ENCODE measurements at places on chromosomes 3 and 15.

GRCh38 chr3:54756330-54756731, 171.5 kb downstream of the LRTM1 start:
- no peak for DNase-seq

GRCh38 chr15:79930516-79930915, 33.7 kb upstream of the MTHFS start:
- no peak for DNase-seq

- no peak for DNase-seq
Measured at GRCh38 chr15:85044894-85045293, 63.2 kb downstream of the PDE8A start.

GRCh38 chr3:144643771-144644198, 672.2 kb downstream of the DIPK2A start:
- no peak for DNase-seq

GRCh38 chr15:98120561-98120960, 160.1 kb downstream of the ARRDC4 start:
- DNase-seq, result no peak

DNA sequence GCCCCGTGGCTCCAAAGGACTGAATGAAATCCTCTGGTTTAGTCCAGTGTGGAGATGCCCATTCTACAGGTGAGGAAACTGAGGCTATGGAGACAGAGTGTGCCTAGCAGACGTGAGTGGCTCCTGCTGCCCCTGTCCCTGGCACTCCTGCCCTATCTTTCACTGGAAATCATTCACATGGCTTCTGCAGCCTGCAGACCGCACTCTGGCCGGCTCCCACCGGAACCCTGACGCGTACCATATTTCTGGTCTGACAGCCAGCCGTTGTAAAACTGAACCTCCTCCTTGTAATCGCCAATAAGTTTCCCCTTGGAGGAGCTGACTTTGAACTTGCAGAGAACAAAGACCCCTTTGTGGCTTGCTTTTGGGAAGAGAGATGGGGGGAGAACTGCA, 136.5 kb downstream of the CHSY1 start:
- no peak for DNase-seq

DNA sequence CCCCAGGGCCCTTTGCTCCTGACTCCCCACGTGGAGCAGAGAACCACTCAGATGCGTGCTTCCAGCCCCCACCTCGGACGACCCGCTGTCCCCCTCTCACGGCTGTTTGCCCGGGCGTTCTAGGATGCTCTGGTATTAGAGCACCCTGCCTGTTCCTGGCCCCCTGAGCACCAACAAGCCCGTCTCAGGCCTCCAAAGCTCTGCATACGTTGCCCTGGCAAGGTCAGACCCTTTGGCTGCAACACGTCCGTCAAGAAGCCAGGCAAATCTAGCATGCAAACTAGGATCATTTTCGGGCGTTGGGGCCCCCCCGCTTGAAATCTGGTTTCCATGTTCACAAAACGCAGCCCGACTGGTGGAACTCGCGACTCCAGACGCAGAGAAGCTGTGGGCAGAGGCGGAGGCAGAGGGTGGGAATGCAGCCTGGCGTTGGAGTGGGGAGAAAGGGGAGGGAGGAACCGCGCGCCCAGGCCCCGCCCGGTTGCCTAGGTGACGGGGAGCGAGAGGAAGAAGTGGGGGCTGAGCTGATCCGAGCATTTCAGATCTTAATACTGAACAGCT, 86.2 kb upstream of the PIAS1 start:
- no peak for DNase-seq

- no peak for DNase-seq
Measured at GRCh38 chr3:190362258-190362657, 25.7 kb upstream of the CLDN16 start.

- no peak for DNase-seq
Measured at GRCh38 chr3:29247088-29247745, 33.7 kb upstream of the RBMS3 start.

DNA sequence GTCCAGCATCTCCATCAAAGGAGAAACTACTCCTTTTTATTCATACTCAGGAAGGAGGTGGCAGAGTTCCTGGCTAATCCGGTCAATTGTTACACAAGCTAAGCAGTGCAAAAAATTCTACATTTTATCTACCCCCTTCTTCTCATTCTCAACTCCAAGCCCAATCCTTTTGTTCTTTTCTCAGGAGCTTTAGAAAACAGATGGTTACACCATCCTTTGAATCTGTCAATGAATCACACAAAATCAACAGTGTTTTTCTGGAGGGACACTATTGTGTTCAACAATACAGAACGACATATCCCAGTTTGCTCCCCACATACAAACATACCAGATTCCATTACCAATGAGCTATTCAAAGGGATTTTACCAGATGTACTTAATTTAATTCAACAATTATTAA, 362.1 kb downstream of the MAGI1 start:
- DNase-seq, result no peak

DNA sequence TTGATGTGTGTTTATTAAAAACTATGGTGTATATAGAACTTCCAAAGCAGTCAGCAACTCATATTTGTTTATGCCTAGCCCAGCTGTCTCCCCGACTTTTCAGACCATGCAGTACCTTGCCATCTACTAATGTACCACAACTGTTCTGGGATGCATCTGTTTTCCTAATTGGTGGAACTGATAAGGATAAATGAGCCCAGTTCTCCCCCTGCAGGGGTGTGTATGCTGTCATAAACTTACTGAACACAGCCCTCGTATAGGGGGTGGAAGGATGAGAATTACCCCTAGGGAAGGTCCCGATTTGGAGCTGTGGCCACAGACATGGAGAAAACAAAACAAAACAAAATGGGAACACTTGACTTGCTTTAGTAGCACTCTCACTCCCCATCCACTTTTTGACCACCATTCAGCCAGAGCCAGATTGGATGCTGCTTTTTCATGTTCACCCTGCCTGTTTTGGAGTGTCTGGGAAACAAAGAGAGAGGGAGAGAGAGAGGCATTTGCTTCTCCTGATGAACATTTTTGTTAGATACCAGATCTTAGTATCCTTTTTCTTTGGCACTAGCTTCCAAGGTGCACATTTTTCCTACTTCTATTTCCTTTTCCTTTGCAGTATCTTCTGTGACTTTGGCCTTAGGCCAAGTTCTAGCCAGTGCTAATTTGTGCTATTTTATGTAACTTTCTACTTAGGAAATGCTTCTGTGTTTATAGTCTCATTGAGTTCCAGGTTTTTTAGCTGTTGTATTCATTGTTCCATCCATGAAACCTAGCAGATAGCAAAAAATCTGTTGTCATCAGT, 29.1 kb downstream of the CADM2 start:
- no peak for DNase-seq

- DNase-seq, result no peak
Measured at GRCh38 chr3:57582474-57583168, 14.5 kb downstream of the ARF4 start.

GRCh38 chr3:194876403-194877095, 190.9 kb downstream of the FAM43A start:
- no peak for DNase-seq

GRCh38 chr15:58260725-58261267, 122.6 kb downstream of the AQP9 start:
- DNase-seq, result no peak

- DNase-seq, result no peak
Measured at GRCh38 chr15:93118904-93119303, 29.9 kb upstream of the RGMA start.

- no peak for DNase-seq
Measured at GRCh38 chr3:125058959-125059358, 3.2 kb upstream of the HEG1 start.

GRCh38 chr15:80638553-80639167, 56.5 kb upstream of the ABHD17C start:
- DNase-seq, result no peak

GRCh38 chr3:142270407-142270806, 45.0 kb upstream of the GK5 start:
- peak; percentile 65 for DNase-seq

- no peak for DNase-seq
Measured at GRCh38 chr3:168517249-168518071, 421.7 kb upstream of the GOLIM4 start.

DNA sequence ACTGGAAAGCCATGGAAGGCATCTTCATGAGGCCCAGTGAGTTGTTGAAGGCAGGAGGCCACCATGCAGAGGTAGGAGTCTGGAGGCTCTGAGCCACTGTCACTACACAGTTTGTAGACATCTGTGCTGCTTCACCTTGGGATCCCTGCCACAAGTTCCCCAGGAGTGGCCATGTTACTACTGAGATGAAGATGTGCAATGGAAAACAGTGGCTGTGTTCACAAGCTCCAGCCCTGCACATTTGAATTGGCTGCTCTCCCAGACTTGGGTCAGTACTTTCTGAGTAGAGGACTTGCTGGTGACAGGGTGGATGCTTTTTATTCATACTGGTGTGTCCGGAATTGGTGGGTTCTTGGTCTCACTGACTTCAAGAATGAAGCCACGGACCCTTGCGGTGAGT, 86.9 kb upstream of the C15orf39 start:
- no peak for DNase-seq

DNA sequence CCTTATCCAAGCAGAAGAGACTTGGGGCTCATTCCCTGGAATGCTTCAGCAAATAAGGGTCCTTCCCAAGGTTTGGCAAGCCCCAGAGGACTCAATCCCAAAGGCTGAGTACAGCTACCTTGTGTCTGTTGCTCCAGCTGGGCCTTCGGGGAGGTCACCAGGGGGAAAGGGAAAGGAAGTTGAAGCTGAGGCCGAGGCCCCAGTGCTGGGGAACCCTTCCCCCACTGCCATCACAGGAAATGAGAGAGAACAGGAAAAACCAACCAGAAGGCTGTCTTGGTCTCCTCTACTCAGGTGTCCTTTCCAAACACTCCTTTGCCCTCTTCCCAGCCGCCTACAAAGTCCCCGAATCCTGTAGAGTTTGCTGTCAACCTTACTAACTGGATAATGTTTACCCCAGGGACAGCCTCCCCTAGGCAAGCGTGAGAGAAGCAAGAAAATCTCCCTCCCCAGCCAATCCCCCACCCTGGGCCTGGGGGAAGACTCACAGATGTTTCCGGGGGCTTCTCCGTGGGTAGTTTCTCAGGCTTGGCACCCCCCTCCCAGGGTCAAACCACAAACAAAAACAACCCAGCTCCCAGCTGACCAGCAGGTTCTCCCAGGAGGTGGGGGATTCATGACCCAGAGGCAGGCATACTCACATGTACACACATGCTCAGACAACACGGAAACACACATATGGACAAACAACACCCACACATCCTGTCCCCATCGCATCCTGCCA, 5.5 kb downstream of the CSRNP1 start:
- DNase-seq, result peak; percentile 37

DNA sequence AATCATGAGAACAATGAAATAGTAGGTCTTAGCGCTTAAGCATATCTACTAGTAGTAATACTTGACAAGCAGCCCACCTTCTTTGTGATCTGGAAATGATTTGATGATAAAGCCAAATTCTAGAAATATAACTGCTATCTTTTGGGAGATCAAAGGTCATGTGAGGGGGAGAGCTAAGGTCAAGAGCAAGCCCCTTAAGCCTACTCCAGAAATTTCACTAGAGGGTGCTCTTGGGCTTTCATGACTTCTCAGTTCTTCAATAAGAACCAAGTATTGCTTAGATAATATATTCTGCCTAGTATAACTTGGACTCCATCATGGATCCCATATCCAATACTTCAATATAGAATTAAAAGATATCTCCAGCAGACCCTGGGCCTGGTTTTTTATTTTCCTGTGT, 319.6 kb downstream of the ZBTB20 start:
- peak; percentile 17 for DNase-seq

GRCh38 chr15:80464951-80465625, 60.9 kb downstream of the ARNT2 start:
- DNase-seq, result no peak

DNA sequence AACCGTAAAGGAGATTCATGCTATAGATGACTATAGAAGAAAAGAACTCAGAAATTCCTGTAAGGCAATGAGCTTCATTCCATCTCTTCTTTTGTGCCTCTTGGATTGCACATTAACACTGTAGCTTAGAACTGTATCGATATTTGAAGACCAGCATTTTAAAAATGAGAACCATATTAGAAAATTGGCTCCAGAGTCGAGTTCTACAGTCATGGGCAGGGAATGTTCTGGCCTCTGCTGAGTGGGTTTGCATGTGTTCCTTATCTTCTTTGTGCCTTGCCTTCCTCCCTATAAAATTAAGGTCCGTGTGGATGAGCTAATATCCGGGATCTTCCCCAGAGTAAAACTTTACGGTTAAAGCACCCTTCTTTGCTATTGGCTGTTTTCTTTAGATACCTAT, 77.4 kb upstream of the PLCL2 start:
- DNase-seq, result no peak

DNA sequence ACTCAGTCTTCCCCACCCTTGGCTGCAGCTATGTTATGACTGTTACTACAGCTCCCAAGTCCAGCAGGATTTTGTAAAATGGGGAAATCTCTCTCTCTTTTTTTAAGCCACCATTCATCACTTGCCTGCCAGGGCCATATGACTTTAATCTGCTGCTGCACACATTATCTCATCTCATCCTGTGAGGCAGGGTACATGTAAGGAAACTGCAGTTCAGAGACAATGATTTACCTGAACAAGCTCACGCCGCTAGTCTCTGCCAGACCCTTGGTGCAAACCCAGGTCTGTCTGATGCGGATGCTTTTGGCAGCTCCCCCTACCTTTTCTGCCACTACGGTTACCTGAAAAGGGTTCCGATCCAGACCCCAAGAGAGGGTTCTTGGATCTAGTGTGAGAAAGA, 78.3 kb downstream of the CHRNA7 start:
- DNase-seq, result no peak

DNA sequence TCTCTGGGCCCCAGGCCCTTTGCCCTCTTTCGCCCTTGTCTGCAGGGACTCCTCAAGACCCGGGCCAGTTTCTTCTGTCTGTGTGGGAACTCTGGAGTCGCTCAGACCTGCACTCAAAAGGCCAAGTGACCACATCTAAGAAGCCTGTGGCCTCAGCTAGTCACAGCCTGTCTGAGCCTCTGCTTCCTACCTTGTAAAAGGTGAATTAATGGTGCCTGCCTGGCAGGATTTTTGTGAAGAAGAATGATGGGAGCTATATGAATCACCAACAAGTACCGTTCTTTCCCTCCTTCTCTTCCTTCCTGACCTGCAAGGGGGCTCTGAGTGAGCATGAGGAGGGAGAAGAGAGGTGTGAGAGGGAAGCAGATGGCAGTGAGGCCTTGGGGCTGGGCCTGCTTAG, 7.5 kb downstream of the PLIN1 start:
- no peak for DNase-seq

- DNase-seq, result no peak
Measured at GRCh38 chr3:119507404-119507803, 9.1 kb downstream of the TIMMDC1 start.

GRCh38 chr3:177673112-177673914, 476.0 kb upstream of the TBL1XR1 start:
- DNase-seq, result no peak

DNA sequence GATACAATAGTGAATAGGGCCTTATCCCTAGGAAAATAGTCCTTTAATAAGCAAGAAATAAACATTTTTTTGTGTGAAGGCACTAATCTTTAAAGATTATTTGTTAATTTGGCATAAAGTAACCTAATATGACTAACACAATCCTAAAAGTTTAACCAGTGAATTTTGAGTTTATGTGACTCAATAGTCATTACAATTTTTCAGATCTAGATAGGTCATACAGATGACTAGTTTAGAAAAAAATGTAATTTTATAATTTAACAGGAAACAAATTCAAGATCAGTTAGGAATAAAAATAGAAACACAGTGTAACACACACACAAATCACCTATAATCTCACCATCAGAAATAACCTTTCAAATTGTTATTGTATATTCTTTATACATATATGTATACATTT, 620.7 kb upstream of the ALCAM start:
- DNase-seq, result no peak
